ENCODE measurements at places on chromosomes 16 and 17.

GRCh38 chr17:29683481-29683880, 60.8 kb upstream of the CORO6 start:
- DNase-seq = no peak

DNA sequence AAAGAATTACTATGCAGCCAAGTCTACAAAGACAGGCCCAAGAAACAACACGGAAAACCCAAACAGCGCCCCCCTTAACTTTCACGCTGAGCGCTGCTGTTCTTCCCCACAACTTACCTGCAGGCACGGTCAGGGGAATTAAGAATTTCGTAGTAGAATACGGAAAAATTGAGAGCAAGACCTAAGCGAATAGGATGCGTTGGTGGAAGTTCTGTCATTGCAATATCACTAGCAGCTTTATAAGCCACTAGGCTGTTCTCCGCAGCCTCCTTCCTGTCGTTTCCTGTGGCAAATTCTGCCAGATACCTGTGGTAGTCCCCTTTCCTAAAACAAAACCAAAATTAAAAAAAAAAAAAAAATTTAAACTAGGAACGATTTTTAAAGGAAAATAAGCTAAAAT, 39.0 kb downstream of the YWHAE start:
- DNase-seq = no peak

DNA sequence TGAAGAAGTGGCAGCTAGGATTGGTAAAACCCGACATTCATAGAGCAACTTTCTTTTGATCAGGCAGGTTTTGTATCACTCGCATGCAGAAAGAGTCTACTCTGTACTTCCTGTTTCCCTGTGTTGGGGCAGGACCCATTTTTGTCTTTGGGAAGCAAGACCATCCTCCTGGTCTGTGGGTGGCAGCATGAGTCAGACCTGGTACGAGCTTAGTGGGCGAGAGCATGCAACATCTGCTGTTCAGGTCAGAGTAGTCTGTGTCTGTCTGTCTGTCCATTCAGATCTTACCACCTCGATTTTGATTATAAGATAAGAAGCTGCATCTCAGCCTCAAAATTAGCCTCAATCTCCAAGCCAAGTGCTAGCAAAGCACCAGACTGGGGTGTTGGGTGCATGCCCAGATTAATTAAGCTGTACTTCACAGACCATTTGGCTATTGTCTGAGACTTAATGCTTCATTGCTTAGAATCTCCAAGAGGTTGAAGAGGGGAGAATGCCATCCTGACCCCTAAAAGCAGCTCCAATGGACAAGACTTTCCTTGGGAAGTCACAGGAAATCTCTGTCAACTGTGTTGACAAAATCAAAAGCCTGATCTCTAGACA, 110.9 kb downstream of the XYLT1 start:
- DNase-seq = peak; percentile 31

- DNase-seq = no peak
Observed at GRCh38 chr17:49079840-49080663, 52.5 kb upstream of the B4GALNT2 start.

DNA sequence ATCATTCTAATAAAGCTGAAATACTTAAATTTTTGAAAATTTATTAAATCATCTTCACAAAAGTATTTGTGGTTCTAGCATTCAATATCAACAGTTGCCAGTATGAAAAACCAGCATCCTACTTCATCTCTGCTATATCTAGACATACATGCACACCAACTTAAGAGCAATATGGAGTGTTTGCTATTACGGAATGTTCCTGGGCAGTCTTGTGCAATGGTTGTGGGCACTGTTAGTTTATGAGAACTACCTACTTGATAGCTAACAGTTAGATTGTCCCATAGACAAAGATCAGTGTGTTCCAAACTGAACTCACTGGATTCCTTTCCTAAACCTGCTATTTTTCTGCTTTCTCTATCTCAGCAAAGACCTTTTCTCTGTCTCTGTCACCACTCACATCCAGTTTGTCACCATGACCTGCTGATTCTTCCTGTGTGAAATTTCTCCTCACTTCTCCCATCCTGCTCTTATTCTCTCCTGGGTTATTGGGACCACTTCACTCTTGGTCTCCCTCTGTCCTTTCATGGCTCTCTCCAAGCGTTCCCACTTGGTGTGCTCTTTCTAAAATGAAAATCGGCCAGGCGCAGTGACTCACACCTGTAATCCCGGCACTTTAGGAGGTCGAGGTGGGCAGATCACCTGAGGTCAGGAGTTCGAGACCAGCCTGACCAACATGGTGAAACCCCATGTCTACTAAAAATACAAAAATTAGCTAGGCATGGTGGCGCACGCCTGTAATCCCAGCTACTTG, 27.7 kb downstream of the CNTROB start:
- peak; percentile 39 for DNase-seq

DNA sequence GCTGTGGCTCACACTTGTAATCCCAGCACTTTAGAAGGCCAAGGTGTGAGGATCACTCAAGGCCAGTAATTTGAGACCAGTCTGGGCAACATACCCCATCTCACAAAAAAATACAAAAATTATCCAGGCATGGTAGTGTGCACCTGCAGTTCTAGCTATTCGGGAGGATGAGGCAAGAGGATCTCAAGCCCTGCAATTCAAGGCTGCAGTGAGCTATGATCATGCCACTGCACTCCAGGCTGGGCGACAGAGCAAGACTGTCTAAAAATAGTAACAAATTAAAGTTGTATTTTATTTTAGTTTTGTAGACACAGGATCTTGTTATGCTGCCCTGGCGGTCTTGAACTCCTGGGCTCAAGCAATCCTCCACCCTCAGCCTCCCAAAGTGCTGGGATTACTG, 18.2 kb downstream of the USP31 start:
- DNase-seq = no peak

DNA sequence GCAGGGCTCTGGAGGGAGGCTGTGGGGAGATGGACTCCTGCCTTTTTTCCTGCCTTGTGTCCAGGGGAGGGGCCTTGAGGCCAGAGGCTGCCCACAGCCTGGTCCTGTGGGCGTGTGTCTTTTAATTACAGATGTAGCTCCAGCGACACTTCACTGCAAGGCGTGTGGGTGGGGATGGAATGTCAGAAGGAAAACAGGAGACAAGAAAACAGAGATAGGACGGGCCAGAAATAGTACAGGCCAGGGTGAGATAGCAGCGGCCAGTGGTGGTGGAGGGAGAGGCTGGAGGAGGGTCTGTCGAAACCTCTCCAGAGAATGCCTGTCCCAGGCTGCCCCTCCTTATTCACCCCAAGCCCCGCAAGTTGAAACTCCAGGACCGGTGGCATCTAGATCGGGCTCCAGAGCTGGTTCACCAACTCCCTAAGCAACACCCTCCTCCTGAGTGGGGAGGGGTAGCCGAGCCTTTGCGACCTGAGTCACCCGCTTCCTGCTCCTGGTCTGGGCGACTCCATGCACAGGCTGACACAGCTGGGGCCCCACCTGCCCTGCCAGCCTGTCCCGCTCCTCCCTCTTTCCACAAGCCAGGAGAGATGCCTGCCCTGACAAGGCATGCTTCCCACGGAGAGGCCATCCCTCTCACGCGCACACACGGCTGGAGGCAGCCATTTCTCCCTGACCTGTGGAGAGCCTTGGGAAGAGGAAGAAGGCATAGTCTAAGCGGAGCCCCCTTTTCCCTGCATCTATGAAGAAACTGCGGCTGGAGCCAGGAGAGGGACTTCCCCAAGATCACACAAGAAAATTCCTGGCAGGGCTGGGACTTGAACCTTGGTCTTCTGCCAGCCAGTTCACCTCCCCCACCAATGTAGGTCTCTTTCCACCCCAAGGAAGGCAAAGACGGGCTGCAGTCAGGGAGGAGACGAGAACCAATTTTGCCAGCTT, 6.6 kb upstream of the JUP start:
- no peak for DNase-seq

DNA sequence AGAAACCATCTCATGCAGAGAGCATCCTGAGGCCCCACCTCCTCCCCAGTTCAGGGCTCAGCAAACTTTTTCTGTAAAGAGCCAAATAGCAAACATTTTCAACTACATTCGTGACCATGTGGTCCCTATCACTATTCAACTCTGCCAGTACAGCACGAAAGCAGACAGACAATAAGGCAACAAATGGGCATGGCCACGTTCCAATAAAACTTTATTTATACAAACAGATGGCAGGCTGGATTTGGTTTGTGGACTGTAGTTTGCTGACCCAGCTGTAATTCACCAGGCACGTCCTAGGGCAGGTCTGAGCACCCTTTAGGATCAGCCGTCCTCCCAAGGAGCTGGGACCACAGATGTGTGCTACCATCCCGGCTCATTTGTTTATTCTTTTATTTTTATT, 27.1 kb upstream of the GPRC5C start:
- DNase-seq = no peak

- peak; percentile 74 for DNase-seq
Observed at GRCh38 chr17:47810200-47810821, 11.3 kb downstream of the OSBPL7 start.

DNA sequence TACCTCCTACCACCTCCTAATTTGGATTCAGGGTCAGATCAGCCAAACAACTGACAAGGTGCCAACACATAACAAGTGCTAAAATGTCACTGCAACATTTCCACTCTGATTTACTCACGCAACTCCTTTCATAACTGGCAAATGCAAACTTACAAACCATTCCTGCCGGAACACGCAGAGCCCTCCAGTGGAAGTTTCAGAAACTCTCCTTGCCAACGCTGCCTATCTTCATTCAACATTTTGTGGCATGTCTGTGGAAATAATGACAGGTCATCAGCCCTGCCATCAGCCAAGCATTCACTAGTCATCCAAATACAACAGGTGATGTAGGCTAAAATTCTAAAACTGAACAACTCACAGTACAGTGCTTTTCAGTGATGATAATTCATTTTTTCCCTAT, 37.7 kb upstream of the OR3A1 start:
- DNase-seq = no peak

DNA sequence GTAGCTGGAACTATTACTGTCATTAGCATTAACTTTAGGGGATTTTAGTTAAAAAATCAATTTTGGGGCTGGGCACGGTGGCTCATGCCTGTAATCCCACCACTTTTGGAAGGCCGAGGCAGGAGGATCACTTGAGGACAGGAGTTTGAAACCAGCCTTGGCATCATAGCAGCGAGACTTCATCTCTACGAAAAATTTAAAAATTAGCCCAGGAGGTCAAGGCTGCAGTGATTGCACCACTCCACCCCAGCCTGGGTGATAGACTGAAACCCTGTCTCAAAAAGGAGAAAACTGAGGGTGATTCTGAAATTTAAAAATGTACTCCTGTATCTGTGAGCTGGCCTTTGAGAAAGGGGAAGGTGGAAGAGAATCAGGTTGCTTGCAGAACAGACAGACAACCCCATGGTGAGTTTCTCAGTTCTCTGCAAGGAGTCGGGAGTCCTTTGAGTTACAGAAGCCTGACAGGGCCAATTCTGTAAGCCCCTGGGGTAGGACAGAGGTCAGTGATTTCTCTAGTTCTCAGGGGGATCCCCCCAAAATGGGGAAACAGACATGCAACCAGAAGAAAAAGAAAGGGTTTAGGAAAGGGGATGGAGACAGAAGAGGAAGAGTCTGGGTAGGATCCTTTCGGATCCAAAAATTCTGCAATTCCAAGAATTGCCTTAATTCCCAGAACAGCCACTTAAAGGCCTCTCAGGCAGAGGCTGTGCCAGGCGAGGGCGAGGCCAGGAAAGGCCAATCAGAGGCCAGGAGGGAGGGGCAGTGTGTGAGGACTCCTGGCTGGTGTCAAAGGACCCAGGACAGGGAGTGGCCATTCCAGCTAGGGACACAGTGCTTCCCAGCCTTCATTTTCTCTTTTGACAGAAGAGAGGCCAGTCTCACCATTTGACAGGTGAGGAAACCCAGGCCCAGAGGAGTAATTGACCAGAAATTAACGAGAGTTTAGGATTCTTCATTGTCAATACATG, 6.7 kb downstream of the NUPR1 start:
- DNase-seq = peak; percentile 34

GRCh38 chr17:65942592-65942991, 249.3 kb downstream of the CEP112 start:
- no peak for DNase-seq

- DNase-seq = peak; percentile 95
Observed at GRCh38 chr16:15643048-15643945, at the start of gene MARF1. TSS of gene MARF1 (minus strand) at chr16:15643154. CDS start at chr16:15639233, 3,921 bp downstream.

DNA sequence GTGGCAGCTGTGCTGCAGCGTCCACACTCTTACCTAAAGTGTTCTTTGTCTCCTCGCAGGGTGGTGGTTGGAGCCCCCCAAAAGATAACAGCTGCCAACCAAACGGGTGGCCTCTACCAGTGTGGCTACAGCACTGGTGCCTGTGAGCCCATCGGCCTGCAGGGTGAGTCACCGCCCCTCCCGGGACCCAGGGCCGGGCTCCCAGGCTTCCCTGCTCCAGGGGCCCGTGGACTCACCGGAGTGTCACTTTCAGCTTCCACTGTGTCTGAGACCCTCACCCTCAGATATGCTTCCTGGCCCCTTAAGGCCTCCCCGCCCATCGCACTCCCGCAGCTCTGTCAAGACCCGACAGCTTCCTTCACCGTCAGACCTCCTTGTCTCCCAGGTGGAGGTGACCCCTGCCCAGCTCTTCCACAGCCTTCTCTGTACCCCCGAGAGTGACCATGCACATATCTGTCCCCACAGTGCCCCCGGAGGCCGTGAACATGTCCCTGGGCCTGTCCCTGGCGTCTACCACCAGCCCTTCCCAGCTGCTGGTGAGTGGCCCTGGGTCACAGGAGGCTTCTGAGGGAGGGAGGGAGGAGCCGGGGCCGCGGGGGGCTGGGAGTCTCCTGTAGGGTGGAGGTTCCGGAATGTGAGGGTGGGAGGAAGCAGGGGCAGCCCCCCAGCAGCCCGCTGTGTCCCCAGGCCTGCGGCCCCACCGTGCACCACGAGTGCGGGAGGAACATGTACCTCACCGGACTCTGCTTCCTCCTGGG, 1.8 kb downstream of the ITGAX start:
- DNase-seq = no peak

GRCh38 chr17:41734949-41735313, 488 bp upstream of the HAP1 start:
- no peak for DNase-seq

- no peak for DNase-seq
Observed at GRCh38 chr16:10791048-10791447, 27.5 kb downstream of the TVP23A start.

DNA sequence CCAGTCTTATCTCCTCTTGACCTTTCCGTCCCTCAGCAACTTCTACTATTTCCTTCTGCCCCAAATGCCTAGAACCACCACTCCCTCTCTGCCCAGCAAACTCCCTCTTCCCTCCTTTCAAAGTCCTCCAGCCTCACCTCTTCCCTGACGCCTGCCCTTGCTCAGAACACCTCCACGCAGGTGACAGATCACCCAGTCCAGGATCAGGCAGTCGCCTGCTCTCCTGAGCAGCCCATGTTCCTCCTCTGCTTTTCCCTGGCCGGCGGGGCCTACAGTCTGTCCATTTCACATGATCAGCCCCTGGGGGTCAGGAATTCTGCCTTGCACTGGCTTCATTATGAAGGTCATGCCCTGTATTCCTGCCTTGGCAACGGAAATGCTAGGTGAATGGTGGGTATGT, 422 bp downstream of the CD300LF start:
- no peak for DNase-seq
